ENCODE measurements at places on chromosomes 16 and 17.
A peak's percentile ranks its signal among the peaks of the same experiment; 100 is the strongest.

- no peak for DNase-seq
These were observed 13.2 kb upstream of the RPTOR start for GRCh38 chr17:80531400-80531799.

GRCh38 chr16:86575754-86576557 lies 2.4 kb upstream of the FOXL1 start:
- DNase-seq = peak; percentile 88

GRCh38 chr17:79664930-79665737 lies 54.3 kb upstream of the RBFOX3 start:
- no peak for DNase-seq

GRCh38 chr16:1333854-1334700 lies 632 bp downstream of the BAIAP3 start:
- DNase-seq = no peak

DNA sequence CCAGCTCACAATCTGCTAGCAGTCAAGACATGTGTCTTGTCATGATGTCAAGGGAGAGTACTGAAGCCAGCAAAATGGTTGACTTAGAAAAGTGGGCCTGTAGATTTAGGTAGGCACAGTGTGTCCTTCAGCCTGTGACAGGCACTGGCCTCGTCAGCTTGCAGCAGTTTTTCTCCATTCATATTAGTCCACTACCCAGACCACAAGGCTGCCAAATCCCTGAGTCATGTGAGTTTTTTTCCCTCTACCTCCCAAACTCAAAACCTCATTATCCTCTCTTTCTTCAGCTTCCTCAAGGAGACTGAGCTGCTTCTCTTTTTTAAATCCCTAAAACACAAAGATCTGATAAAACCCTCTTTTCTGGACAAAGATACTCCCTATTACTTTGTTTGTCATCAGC lies 102.6 kb upstream of the HS3ST3A1 start:
- DNase-seq = no peak

GRCh38 chr17:61616783-61617182 lies 25.8 kb upstream of the NACA2 start:
- no peak for DNase-seq

- no peak for DNase-seq
These were observed 587 bp downstream of the RNF157 start for GRCh38 chr17:76239538-76240274.

GRCh38 chr17:50361561-50362480 lies 11.2 kb downstream of the MRPL27 start:
- DNase-seq = no peak

DNA sequence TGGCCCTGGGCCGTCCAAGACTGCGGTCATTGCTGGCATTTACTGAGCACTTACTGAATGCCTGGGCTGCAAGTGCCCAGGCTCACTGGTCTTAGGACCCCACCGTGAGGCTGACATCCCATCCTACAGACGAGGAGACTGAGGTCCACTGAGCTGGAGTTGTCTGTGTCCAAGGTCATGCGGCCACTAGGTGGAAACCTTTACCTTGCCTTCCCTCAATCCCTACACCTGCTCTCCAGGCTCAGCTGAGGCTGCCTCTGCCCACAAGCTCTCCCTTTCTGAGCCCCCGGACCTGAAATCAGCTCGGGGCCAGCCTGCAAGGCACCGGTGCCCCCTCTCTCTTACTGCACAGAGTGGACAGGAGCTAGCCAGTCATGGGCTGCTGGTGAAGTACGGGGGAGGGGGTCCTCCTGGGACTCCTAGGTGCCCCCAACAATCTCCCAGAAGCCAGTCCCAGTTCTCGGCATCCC lies 1.5 kb downstream of the CASKIN1 start:
- no peak for DNase-seq

DNA sequence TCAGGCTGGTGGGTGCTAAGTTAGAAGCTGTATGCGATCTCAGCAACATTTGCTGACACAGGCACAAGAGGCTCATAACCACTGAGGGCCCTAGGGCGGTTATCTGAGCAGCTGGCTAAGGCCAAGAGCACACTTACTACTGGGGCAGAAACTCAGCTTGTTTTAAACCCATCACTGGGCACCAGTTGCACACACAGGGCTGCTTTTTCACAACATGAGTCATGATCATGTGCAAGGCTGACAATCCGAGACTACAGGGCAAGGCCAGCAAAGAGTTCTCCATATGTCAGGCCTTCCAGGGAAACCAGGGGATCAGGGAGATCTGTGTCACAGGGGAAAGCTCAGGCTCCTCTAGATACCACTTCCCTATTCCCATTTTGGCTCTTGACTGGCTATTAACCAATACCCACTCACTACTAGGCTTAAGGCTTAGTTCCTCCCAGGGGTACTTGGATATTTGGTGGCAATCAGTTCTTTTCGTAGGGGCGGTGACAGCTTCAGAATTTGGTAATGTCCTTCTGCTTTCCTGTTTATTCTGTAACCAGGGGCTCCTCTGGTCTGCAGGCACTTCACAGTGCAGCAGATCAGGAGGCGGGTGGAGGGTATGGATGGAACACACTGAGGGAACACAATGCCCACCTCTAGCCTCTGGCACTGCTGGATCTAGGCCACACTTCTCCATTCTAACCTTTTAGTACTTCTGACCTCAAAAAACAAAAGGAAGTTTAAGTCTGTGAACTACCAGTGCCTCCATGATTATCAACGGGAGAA lies 44.9 kb upstream of the ERN1 start:
- DNase-seq = no peak

DNA sequence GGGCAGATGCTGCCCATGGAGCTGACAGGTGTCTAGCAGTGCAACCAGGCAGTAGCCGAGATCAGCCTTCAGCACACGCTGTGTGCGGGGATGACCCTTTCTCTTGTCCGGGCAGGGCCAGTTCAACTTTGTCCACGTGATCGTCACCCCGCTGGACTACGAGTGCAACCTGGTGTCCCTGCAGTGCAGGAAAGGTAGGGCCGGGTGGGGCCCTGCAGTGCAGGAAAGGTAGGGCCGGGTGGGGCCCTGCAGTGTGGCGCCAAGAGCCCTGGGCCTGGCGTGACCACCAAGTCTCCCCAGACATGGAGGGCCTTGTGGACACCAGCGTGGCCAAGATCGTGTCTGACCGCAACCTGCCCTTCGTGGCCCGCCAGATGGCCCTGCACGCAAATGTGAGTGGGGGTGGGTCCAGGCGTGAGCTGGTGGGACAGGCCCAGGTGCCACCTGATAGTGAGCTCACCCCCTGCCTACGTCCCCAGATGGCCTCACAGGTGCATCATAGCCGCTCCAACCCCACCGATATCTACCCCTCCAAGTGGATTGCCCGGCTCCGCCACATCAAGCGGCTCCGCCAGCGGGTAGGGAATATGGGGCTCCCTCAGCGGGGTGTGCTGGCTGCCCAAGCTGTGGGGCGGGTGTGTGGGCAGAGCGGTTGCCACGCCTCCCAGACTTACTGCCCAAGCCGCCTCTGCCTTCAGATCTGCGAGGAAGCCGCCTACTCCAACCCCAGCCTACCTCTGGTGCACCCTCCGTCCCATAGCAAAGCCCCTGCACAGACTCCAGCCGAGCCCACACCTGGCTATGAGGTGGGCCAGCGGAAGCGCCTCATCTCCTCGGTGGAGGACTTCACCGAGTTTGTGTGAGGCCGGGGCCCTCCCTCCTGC lies 40.2 kb downstream of the TSC2 start:
- no peak for DNase-seq

- DNase-seq = peak; percentile 40
These were observed 64.5 kb upstream of the RBFOX1 start for GRCh38 chr16:7268182-7268581.

GRCh38 chr16:89506791-89507191 lies 1.4 kb upstream of the SPG7 start:
- DNase-seq = no peak

GRCh38 chr16:12096157-12096777 lies 119.7 kb downstream of the SNX29 start:
- no peak for DNase-seq

GRCh38 chr16:88347656-88348376 lies 34.9 kb upstream of the ZNF469 start:
- no peak for DNase-seq

Measured in mesothelial cell of epicardium (in vitro differentiated cells).